ENCODE measurements at places on chromosomes 2 and 18.
A peak's percentile ranks its signal among the peaks of the same experiment; 100 is the strongest.

DNA sequence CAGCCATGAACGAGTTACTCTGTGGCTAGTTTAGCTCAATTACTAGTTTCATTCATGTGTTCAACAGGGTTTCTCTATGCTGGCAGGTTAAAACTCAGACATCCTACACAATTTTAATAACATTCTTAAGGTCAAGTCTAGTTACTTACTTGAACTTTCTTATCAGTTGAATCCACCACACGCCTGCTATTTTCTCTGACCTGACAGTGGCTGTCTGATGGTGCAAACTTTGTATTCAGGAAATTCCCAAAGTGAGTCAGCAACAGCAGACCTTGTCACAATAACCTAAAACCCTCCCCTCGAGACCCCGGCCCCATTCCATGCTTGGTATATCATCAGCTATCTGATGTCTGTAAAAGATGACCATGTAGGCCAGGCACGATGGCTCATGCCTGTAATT is 20.8 kb upstream of the CIDEA start:
- DNase-seq = no peak

- DNase-seq = no peak
Observed at GRCh38 chr2:120978359-120979050, 242.8 kb downstream of the GLI2 start.

- no peak for DNase-seq
Observed at GRCh38 chr18:22872900-22873537, 60.1 kb upstream of the RBBP8 start.

DNA sequence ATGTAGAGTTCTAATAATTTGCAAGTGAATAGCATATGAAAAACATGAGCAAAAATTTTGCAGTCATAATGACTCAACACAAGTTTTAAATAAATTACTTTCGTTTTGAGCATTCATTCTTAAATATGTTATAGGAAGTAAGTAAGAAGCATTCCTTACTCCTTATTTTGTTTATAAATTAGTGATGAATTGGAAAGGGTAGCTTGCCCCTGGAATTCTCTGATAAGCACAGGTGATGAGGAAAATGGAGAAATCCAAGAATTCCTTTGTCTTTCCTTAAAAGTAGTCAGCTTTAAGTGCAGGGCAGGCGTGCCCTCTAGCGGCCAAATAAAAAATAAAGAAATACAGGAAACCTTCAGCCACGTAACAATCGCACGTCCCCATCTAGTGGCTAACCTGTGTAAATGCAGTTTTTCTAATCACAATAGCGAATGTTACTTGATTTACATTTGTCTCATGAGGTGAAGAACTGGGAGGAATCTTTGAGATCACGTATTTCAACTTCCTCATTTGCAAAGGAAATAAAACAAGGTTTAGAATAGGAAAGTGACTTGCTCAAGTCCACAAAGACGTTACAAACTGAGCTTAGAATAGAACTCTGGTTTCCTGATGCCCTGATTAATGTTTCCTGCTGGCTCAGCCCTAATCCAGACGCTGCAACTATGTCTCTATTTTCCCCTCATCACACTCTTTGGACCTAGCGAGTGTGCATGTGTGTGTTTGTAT is 47.2 kb upstream of the ZNG1B start:
- DNase-seq = peak; percentile 41

DNA sequence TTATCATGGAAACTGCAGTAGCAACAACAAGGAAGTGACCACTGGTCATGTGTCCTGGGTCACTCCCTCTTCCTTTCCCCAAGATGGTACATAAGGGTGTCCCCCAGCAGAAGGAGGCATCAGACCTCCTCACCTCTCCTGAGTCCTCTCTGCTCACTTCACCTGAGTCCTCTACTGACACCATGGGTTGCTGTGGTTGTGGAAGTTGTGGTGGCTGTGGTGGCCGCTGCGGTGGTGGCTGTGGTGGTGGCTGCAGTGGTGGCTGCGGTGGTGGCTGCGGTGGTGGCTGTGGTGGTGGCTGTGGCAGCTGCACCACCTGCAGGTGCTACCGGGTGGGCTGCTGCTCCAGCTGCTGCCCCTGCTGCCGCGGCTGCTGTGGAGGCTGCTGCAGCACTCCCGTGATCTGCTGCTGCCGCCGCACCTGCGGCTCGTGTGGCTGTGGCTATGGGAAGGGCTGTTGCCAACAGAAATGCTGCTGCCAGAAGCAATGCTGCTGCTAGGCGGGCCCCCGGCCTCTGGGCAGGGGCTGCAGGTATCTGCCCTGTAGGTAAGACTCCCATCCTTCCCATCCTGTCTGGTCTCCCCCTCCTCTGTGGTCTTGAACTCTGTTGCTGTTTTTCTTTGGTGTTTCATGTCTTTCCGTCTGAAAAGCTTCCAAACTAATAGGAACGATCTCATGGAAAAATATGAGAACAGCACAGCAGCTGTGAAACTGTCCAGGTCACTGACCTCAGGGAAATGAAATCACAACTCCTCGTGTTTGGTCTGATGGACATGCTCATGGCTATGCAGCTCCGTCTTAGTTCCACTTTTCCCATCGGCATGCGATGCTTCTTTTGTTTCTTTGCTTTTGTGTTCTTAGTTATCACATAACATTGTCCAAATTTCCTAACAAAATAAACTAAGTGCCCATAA is at the start of gene SCYGR4:
TSS of gene SCYGR4 (plus strand) at position 183 of the 915 bp plus-strand sequence. CDS start at position 183, 0 bp downstream.
- DNase-seq = no peak

DNA sequence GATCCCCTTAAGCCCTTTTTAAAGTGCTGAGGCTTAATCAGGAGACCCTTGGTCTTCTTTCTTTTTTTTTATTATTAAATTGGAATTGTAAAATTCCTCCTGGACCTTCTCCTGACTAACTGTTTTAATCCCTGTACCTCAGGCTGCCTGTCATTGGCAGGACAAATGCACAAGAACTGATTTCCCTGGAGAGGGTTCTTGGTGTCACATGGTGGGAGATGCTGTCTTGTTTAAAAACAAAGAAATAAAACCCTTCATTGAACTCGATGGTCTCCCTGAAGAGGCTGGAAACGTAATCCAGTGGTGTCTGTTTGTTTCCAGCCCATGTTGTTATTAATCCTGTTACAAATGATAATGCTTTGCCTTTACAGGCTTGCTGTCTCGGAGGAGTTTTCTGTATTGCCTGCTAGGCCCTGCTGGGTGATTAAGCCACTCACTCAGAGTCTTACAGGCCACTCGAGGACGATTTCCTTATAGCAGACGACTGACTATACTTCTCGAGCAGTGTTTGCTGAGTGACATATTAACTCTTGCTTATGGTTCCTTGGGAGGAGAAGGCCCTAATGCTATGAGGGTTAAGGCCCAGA is 100.5 kb upstream of the MGAT5 start:
- DNase-seq = no peak

GRCh38 chr2:104702031-104702850 is 151.7 kb upstream of the POU3F3 start:
- DNase-seq = no peak

DNA sequence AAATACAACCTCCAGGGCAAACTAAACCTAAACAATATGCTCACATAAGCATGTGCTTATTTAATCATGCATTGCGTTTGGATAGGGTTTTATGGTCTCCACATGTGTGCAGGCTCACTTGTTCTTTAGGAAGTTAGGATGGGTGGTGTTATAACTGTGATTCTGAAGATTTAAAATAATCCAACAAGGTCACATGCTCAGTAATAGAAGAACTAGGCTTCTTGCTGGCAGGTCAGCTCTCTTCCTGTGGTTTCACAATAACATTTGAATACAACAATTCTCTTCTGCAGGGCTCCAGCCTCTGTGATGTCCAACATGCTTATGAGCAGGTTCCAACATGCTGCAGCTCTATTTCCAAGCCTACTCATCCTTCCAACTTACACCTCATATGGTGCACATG is 84.0 kb downstream of the MYL12B start:
- no peak for DNase-seq

DNA sequence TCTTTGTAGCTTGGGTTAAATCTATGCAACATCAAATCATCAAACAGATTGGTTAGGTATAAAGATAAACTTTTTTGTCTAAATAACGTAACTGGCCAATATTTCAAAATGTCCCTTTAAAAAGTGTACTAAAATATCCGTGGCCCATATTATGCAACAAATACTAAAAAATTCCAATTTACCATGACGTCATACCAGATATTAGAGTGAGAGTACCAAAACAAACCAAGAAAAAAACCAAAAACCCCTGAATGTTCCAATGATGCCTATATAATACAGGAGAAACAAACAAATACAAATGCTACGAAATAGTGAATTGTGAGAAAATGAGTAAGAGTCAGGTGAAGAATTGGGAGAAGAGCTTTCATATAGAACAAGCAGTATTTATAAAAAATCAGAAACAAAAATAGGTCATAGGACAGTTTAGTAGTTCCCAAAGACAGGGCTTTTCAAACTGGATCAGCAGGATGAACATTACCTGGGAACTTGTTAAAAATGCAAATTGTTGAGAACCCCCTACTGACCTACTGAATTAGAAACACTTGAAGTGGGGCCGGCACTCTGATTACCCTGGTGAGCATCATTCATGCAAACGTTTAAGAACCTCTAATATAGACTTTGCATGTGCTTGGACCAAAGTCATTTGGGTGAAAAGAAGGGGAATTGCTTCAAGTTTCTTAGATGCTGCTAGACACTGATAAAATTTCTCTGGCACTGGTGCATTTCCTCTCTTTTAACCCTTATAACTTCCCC is 753.7 kb downstream of the DSC3 start:
- DNase-seq = no peak
